ENCODE measurements at places on chromosomes 6 and 20. TPM values are rescaled to one million over a fixed set of nuclear protein-coding genes. Genes with fewer than 3 reads are reported as not detected.

DNA sequence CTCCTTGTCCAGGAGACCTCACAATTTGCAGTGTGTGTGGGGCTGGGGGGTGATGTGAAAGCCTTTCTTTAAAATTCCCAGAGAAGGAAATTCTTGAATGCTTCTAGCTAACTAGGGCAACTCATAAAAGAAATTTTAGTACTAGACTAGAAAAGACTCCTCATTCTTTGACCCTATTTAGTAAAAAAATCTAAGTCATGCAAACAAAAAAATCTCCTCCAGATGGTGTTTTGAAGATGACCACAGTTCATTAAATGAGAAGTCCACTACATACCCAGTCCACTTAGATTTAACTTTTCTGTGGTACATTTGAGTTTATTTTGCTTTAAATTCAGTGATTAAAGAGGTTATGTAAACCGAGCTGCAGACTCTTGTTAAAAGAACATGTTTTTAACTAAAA, 67.5 kb downstream of the NDUFAF5 start:
- no peak for DNase-seq

- DNase-seq, result no peak
These were observed 85.1 kb downstream of the EDN3 start for GRCh38 chr20:59385480-59385879.

TMEM170B gene
- 9.5 TPM for total RNA-seq

ANGPT4 gene
- 0.27 TPM for total RNA-seq

CCM2L gene
- 11.7 TPM for total RNA-seq
